Amygdala (tissue), 56 donors: ENCODE measurements at places on chromosomes 13 and 19.

GRCh38 chr19:10828981-10829821 is 6.8 kb downstream of the TMED1 start:
- no peak for DNase-seq

GRCh38 chr13:106230450-106230849 is 305.0 kb downstream of the EFNB2 start:
- no peak for DNase-seq

GRCh38 chr19:19871932-19872331 is 6.2 kb downstream of the ZNF253 start:
- no peak for DNase-seq

- peak; percentile 12 for DNase-seq
Observed at GRCh38 chr19:13154241-13154778, 4.1 kb downstream of the IER2 start.

DNA sequence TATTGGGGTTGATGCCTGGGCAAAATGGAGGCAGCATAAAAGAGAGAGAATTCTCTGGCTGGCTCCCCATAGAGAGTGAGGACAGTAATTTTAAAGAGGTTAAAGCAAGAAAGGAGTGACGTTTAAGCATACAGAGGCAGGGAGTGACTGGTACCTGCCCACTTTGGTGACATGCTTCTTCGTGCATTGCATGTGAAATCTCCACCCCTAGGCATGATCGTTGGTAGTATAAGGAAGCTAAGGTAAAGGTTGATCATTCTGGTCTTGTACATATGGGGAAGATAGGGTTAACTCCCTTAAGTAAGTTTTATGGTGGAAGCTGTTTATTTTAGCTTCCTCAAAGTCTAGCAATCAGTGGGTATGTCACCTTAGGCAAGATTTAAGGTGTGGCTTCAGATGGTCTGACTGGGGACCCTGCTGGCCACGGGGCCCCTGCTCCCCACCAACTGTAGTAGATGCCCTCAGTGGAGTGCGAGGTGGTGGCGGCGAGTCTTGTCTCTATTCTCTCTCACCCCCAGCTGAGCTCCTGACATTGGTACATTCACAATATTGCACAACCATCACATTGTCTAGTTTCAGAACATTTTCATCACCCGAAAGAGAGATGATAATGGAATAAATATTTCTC is 797.5 kb upstream of the SPRY2 start:
- DNase-seq: no peak

GRCh38 chr19:3570606-3571011 is 2.1 kb upstream of the HMG20B start:
- DNase-seq: no peak

- no peak for DNase-seq
Observed at GRCh38 chr13:43333176-43333575, 309.8 kb downstream of the DNAJC15 start.

DNA sequence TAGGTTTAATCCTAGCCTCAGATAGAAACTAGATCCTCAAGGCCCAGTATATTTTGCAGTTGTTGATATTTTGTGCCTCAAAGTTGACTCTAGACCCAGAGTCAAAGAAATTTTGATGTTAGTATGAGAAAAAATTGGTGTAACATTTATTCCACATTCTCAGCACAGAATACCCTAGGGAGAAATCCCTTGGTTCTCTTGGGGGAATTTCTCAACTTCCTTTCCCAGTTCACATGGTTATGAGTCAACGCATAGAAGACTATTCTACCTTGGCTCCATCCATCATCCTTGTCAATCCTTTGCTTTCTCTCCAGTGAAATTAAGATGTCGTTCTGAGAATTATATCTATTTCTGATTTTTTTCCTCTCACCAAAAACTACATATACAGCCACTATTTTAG is 145.3 kb downstream of the POSTN start:
- DNase-seq: no peak

GRCh38 chr19:33770107-33770506 is 26.6 kb upstream of the KCTD15 start:
- no peak for DNase-seq

DNA sequence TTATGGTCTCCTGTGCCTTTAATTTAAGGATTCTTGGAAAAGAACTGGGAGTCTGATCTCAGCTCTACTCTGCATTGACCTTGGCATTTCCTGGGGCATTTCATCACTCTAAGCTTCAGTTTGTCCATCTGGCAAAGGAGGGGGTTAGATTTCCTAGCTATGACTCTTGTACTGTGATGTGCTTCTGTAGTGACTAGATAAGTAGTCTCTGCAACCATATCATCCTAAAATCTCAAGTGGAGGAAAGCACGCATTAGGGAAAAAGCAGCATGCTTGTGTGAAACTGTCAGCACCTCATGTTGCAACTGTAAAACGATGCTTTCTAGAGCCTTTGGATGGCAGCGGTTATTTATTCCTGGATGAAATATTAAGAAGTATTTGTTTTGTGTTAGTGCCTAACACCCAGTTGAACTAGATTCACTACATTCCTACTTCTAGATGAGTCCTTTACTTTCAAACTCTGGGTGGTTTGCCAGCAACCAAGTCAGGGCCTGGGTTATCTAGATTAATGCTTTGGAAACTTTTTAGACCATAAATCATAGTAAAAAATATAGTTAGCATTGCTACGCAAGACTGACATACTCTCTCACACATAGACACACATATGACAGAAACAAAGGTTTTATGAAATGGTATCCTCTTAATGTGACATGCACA is 6.8 kb downstream of the WDFY2 start:
- DNase-seq: no peak

- DNase-seq: no peak
Observed at GRCh38 chr13:107480130-107480529, 735.2 kb downstream of the LIG4 start.

GRCh38 chr13:99993660-99994637 is 12.4 kb downstream of the ZIC2 start:
- no peak for DNase-seq

DNA sequence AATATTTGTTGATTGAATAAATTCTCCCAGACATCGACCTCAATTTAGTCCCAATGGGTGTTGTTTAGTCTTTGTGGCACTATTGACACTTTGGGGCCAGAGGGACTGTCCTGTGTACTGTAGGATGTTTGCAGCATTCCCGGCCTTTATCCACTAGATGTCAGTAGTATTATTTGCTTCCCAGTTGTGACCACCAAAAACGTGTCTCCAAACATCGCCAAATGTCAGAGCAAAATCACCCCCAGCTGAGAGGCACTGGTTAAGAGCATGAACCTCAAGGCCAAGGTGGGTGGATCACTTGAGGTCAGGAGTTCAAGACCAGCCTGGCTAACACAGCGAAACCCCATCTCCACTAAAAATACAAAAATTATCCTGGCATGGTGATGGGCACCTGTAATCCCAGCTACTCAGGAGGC is 15.4 kb downstream of the NLRP12 start:
- no peak for DNase-seq

DNA sequence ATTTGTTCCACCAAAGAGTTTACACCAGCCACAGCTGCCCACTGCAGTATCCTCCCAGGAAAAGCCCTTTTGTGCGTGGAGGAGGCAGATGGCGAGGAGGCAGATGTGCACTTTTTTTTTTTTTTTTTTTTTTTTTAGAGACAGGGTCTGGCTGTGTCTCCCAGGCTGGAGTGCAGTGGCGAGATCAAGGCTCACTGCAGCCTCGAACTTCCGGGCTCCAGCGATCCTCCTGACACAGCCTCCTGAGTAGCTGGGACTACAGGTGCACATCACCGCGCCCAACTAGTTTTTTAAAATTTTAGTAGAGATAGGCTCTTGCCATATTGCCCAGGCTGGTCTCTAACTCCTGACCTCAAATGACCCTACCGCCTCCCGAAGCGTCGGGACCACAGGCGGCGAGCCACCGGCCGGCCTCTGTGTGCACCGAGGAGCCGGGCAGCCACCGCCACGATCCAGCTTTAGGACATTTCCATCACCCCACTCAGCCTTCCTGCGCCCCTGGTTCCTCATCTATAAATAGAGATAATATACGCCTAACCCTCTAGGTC is 563 bp upstream of the PDCD5 start:
- DNase-seq: no peak

GRCh38 chr13:105016266-105016665 is 1519.2 kb downstream of the EFNB2 start:
- DNase-seq: no peak

DNA sequence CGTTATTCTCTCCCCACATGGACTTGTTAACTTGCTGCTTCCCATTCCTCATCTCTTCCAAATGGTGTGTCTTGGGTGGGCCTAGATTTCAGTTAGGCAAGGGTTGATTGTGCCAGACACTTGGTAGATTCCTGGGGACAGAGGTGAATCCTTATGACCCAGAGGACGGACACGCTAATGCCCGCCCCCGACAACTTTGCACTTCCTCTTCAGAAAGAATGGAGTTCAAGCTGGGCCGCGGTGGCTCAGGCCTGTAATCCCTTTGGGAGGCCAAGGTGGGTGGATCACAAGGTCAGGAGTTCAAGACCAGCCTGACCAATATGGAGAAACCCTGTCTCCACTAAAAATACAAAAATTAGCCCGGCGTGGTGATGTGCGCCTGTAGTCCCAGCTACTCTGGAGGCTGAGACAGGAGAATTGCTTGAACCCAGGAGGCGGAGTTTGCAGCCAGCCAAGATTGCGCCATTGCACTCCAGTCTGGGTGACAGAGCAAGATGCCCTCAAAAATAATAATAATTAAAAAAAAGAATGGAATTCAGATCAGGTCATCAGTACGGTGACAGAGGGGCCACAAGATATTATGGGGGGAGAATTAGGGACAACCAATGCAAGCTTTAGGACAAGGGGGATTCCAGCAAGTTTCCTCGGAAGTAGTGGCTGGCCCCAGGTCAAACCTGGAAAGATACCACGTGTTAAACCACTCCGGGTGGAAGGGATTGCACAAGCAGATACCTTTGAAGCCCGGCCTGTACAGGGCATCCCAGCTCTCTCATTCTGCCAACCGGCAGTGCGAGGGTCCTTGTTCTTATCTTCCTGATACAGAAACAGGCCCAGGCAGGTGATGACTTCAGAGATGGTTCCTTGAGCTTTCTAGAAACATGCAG is 2.7 kb downstream of the MYO9B start:
- DNase-seq: no peak

DNA sequence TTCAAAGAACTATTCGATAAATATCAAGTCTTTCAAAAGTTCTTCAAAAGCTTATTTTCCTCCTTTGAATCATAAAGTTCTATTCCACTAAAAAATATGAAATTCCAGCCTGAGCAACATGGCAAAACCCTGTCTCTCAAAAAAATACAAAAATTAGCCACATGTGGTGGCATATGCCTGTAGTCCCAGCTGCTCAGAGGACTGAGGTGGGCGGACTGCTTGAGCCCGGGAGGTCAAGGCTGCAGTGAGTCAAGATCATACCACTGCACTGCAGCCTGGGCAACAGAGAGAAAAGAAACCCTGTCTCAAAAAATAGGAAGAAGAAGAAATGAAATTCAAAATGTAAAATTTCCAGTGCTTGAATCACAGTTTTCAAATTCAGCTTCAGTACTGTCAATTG is 24.6 kb downstream of the CAB39L start:
- DNase-seq: no peak

- DNase-seq: no peak
Observed at GRCh38 chr13:40692946-40693345, 26.5 kb upstream of the FOXO1 start.

DNA sequence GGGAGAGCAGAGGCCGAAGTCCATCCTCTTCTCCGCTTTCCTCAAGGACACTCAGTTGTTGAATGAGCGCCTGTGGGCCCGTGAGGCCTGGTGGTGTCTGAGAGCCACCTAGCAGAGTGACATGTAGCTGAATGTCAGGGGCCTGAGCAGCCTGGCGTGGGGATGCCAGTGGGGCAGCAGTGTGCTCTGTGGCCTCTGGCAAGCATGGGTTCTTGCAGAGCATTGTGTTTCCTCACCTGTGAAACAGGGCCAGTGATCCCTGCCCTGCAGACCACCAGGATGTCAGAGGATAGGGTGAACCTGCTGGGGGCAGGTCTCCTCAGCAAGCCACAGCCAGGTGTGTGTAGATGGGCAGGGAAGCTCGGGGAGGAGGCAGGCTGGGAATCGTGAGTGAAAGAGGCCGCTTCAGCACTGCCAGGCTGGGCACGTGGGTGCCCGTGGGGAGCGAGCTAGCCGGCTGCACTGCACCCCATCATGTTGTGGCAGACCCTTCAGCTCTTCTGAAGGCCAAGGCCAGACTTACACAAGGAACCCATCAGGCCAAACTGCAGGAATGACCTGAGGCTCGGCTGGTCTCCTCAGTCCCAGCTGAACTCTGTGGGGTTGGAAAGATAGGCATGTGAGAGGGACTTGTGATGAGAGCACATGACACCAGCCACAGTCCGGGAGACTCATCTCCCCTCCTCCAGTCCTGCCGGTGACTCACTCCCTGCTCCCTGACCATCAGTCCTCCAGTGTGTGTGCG is 5.0 kb downstream of the PPP1R37 start:
- peak; percentile 37 for DNase-seq

- no peak for DNase-seq
Observed at GRCh38 chr19:35577918-35578317, 8.1 kb upstream of the PMIS2 start.

- no peak for DNase-seq
Observed at GRCh38 chr13:34833562-34834182, 108.4 kb upstream of the NBEA start.

DNA sequence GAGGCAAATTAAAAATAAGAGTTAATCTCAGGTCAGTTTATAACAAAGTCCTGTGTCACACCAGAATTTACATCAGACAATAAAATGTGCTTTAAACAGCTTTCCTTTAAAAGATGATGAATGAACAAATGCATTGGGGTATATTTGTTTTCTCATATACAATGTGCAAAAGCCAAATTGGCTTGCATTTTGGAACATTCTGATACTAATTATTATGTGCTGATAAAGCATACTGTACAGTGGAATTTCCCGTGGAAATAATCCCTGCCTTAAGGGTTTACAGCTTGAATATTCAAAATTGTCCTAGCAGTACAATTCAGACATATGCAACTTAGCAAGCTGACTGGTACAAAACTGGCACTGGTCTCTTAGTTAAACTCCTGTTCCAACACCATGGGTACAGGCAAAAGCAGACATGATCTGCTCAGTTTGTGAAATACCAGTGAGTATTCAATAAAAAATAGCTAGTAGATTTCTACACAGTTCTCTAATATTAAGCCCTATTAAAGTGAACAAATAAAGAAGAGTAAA is 373.4 kb downstream of the SLITRK1 start:
- DNase-seq: no peak

- DNase-seq: no peak
Observed at GRCh38 chr19:55642153-55643002, 1.1 kb upstream of the ZNF581 start.

DNA sequence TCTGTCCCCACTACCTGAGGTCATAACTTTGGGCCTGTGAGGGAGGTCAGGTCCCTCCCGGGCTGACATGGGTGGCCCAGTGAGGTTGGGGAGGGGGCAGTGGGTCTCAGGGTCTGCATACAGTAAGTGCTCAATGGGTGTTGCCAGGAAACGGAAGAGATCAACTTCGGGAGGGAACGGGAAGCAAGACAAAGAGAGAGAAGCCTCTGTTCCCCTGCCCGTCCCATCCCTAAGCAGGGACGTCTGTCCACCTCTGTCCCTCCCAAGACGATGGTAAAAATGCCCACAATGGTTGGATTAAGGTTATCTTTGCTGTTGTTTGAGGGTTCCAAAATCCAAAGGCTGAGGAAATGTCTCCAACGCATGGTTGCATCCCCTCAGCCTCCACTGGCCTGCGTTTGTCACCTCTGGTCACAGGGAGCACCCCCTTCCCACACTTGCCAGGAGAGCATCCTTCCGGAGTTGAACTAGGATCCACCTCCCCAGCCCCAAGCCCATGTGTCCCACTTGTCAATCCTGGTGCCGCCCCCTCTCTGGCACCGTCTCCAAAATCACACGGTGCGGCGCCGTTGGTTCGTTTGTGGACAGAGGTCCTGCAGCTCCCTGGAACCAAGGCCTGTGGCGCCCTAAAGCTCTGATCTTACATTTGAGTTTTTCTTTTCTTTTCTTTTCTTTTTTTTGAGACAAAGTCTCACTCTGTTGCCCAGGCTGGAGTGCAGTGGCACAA is 774 bp upstream of the HOMER3 start:
- peak; percentile 14 for DNase-seq
